Fibroblast of skin of right quadriceps (primary cell): ENCODE measurements at places on chromosomes 5 and 9.

DNA sequence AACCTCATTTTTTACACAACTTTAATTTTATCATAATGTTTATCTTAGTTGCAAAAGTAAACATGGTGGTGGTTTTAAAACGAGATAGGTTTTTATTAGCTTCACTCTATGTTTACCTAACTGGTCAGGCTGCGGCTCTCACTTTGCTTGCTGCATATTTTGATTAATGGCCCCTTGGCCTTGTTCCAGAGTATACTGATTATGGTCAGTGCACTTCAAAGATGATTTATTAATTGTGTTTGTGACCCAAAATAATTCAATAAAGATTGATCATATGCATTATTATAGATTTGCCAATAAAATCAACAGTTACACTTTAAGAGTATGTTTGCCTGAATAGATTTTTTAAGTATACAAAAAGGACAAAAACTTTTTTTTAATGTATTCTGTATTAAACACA lies 188.0 kb downstream of the XRCC4 start:
- DNase-seq = no peak

- peak; percentile 33 for DNase-seq
Measured at GRCh38 chr5:80072103-80073073, 37.2 kb downstream of the THBS4 start.

GRCh38 chr9:98569491-98569890 lies 139.2 kb downstream of the GABBR2 start:
- no peak for DNase-seq

DNA sequence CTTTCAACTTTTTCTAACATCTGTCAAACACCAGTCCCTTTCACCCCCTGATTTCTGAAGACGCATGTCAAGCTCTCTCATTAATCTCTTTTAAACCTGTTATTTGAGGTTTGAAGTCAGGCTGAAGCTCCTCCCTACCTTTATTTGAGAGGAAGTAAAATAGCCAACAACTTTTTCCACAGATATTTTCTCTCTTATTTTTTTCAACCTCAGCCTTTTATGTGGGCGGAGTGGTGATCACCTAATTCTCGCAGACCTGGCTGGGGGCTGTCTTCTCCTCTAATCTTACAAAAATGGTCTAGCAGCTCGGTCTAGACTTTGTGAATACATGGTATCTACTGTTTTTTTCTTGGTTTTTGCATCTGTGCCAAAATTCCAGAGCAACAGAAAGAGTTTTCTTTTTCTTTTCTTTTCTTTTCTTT lies 395.7 kb upstream of the ACTBL2 start:
- DNase-seq = no peak

DNA sequence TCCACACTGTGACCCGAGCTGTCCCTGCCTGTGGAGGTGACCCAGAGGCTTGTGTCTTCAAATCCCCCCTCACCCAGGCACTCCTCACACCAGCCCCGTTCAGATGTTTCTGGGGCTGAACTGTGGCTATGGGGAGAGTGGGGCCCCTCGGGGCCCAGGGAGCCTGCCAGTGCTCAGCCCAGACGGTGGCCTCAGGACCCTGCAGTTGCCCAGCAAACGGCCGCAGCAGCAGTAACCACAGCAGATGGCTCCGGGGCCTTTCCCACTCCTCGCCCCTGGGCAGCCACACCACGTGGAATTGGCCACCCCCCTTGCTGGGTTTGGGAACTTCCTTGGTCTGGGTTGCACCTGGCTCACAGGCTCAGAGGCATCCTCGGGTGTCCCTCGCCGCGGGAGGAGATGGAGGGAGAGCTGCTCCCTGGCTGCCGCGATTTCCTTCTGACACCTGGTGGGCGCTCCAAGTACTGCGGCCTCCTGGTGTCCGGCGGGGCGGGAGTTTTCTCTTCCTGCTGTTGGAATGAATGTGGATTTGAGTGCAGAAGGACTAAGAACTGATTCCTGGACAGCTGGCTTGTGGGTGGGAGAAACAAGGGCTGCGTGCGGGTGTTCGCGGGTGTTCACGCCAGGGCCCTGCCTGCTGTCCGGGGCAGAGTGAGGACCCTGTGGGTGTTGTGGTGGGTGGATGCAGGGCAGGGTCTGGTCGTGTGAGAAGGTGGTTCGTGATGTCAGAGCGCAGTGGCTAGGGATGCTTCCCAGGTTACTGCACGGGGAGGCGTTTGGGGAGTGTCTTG lies 97.5 kb downstream of the COL5A1 start:
- peak; percentile 51 for DNase-seq

DNA sequence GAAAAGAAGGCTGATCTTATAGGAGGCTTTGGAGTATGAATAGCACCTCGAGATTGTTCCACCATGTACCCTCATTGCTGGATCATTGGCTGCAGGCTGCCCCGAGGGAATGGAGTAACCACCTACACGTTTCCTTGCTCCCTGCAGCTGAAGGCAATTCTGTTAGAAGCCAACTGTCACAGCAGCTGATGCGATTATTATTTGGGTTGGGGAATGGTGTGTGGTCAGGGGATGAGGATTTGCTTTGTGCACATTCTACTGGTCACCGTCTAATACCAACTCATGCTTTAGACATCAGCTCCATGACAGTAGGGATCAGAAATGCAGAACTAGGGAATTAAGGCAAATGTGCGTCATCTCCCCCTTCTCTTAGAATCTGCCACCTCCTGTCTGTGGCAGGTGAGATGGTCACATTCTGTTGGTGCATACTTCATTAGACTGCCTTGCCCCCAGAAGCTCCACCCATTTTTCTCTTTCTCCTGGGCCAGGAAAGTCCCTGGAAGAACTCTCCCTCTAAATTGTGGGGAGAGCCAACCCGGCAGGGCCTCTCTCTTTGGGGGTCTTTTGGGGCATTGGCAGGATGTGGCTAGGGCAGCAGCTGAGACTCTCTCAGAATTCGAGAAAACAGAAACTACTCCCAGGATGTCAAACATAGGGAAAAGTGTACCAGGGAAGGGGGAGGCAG lies 32.8 kb downstream of the NEUROG1 start:
- DNase-seq = no peak

- no peak for DNase-seq
Measured at GRCh38 chr5:155066886-155067595, 53.5 kb downstream of the KIF4B start.

DNA sequence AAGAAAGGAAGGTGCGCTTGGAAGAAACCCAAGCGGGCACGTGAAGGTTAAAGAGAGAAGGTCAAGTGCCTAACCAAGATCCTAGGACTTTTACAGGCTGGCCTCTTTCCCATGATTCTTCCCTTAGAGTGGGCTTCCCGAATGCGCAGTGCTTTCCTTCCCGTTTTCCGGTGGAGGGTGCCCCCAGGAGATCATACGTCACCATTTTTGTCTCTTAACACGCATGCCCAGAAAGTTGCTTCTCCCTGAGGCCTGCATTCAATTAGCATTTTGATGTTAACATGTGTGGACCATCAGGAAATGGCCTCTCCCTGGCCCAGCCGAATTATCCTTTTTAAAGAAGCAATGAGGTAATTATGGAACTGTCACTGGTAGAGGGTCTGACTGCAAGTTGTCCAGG lies 1.9 kb upstream of the RUSC2 start:
- peak; percentile 80 for DNase-seq

GRCh38 chr9:16062542-16063240 lies 509.8 kb downstream of the CCDC171 start:
- peak; percentile 86 for DNase-seq

DNA sequence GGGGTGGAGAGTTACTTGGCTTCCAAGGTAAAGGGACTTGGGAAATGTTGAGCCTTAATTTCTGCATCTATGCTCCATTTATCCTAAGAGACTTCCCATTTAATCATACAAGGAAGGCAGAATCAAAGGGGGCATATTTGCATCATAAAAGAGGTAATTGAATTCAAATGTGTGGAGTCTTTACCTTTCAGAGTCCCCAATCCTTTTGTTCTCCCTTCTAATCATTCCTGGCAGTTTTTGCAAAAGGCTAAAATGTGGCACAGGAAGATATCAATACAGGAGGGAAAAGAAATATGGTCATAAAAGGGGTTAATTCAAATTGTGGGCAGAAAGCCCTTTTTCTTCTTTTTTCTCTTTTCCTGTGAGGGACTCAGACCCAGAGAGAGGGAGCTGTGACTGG lies 69.5 kb downstream of the SFXN1 start:
- DNase-seq = no peak

DNA sequence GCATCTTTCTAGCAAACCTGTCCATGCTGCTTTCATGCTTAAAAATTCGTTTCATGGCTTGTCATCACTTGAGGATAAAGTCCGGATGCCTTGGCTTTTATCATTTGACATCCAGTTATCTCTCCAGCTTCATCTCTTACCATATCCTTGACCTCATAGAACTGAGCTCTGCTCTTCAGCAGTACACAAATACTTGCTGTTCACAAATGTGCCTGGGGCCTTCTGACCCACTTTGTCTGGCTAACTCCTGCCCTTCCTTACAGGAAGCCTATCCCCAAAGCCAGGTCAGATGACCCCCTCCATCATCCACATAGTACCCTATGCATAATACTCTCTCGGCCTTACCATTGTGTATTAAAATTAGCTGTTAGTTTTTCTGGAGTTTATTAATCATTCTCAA lies 249.1 kb downstream of the SAXO1 start:
- DNase-seq = no peak

- no peak for DNase-seq
Measured at GRCh38 chr9:85645909-85646627, 95.7 kb downstream of the AGTPBP1 start.

GRCh38 chr9:76255781-76256455 lies 138.3 kb downstream of the RFK start:
- peak; percentile 82 for DNase-seq

GRCh38 chr9:137390553-137391410 lies 32.2 kb downstream of the EXD3 start:
- no peak for DNase-seq

GRCh38 chr9:113317777-113318176 lies 14.6 kb upstream of the RNF183 start:
- DNase-seq = no peak

GRCh38 chr5:96338624-96339415 lies 94.2 kb downstream of the PCSK1 start:
- no peak for DNase-seq

DNA sequence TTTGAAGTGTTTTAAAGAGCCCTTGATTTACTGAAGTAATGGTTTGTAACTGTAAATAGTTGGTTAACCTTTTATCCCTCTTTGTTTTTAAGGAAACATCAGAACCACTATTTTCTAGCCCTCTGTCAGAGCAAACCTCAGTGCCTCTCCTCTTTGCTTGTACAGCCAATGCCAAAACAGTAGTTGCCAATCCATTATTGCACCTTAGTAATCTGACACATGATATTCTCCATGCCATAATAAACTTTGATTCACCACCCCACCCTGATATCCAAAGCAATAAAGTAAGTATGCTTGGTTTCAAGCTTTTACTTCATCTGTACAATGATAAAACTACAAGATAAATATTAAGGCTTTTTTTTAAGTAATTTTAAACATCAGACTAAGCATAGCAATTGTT lies 100.8 kb downstream of the DMXL1 start:
- DNase-seq = no peak

- DNase-seq = no peak
Measured at GRCh38 chr5:37791321-37791720, 48.5 kb downstream of the GDNF start.
